ENCODE measurements at places on chromosomes 7 and 10. TPM values are rescaled to one million over a fixed set of nuclear protein-coding genes. Genes with fewer than 3 reads are reported as not detected.

- DNase-seq, result no peak
Measured at GRCh38 chr7:22338877-22339276, 18.1 kb downstream of the RAPGEF5 start.

DNA sequence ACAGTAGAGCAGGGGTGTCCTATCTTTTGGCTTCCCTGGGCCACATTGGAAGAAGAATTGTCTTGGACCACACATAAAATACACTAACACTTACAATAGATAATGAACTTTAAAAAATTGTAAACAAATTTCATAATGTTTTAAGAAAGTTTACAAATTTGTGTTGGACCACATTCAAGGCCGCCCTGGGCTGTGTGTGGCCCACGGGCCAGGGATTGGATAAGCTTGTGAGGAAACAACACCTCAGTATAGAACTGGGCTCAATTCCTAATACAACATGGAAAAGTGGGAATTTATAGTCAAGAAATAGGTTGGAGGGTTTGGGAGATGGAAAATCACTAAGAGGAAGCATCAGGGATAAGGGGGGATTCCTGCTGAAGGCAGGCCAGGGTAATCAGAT is 17.7 kb downstream of the ZNF277 start:
- no peak for DNase-seq

DNA sequence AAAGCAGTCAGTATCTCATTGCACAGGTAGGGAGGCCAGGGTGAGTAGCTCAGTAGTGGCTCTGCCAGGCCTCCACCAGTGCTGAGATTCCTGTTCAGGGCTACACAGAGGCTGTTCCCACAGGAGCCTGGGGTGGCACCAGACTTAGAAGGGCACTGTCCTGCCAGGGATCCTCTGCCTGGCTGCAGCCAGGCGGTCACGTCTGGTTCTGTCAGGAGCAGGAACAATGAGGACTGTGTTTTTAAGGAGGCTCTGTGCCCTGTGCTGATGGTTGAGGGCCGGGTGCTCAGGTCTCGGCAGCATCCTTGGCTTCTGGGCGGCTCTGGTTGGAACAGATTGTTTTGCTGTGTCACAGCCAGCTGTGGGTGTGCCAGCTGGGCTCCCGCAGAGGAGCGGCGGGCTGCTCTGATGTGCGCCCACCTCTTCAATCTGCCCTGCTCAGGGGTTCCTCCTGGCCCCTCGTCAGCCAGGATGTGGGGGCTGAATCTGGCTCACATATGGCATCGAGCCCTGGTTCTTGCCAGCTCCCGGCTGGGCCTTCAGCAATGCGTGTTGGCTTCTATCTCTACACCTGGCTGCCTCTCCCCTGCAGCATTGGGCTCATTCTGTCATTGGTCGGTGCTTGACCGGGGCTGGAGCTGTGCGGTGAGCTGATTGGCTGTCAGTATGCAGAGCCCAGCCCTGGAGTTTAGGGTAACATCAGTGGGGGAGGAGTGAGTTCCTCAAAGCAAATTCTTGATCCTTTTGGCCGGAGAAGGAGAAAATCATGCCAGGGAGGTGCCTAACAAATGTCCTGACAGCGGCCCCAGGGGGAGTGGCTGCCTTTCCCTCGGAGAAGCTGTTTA is 41.2 kb downstream of the TACR2 start:
- no peak for DNase-seq

DNA sequence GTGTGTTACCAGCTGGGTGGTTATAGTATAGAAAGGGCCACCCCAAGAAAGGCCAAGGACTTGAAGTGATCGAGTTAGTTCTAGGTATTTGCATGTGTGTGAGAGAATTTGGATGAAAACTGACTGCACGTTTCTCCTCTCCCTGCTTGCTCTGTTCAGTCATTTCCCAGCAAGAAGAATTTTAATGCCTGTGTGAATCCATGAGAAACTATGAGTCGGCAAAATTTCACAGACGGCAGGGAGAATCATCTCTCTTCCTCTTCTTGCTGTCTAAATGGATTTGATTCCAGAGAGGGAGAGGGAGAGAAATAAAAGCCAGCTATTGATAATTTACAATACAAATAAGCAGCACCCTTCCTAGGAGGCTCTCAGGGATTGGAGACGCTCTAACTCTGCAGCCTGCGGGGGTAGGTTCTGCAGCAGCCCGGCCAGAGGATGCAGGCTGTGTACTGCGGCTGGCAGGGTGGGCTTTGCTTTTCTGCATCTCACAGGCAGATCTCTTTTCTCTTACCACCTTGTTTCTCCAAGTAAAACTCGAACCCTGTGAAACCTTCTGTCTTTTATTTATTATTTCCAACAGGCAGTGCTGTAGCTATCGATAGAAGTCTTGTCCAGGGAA is 183.6 kb downstream of the TCF7L2 start:
- no peak for DNase-seq

DNA sequence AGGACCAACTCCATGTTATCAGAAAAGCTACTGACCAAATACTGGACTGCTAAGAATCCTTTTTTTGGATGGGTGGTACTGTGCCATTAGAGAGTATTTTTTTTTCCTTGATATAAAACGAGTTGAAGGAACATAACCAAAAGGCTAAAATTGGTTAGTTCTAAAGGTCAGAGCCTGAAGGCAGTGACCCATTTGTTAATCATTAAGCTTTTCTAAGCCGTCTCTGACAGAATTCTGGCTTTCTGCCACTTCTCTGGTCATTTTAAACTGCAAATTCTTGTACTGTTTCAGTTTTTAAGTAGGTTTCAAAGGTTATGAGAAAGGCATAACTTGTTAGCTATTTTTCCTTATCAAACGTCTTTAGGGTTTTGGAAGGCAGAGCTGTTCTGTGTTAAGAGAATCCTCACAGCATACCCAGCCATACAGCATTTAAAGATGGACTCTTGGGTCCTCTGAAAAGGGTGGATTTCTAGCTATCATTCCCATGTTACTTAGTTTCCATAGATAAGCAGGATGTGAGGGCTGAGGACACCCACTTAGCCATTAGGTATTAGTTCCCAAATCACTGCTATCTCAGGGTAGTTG is 196.8 kb downstream of the RNLS start:
- no peak for DNase-seq

DNA sequence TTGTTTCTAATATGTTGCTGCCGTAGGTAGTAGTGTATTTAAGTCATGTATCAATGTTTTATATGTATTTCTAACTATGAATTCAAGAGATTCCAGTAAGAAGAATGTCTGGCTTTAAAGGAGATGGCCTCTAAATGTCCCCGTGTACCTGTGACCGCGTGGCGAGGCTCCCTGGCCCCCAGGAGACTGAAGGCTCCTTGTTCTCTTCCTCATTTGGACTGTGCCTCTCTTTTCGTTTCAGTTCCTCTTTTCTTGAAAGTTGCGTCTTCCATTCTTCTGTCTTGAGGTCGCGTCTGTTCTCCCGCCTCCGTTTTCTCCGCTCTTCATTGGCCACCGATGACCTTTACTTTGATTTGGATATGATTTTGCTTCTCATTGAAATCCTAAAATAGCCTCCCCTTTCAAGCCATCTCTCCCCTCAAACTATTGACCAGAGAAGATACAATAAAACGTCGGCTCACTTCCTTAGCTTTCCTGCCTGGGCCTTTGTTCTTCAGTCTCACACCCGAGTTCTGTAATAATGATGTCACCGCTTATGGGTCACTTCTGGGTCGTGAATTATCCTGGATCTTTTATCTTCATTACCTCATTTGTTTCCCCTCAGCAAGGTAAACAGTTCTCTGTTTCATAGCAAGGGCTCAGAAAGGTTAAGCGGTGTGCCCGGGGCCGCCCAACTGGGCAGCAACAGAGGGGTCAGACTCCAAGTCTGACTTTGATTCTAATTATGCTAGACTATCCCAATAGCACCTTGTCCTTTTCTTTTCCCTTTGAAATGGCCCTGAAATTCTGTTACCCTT is 28.7 kb downstream of the WIPI2 start:
- no peak for DNase-seq

- no peak for DNase-seq
Measured at GRCh38 chr10:87615856-87616255, 43.8 kb upstream of the PAPSS2 start.

- no peak for DNase-seq
Measured at GRCh38 chr7:12881712-12882111, 194.3 kb downstream of the ARL4A start.

- no peak for DNase-seq
Measured at GRCh38 chr7:51665045-51665780, 348.6 kb upstream of the COBL start.

DNA sequence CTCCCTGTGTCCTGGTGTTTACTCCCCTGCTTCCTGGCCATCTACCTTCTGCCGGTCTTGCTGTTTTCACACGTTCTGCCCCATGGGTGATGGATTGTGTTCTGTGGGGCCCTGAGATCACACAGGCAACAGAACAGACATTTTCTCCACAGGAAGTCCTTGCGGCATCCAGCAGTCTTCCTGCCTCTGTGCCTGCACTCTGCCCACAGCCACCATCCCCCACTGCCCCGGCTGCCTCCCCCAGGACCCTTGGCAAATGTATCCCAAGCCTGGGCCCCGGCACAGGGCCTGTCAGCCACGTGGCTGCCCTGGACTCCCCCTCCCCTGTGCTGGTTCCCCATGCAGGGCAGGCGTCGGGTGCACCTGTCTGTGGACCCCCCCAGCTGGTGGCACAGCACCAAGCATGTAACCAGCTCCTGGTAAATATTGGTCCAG is 184.2 kb downstream of the WDR37 start:
- DNase-seq, result peak; percentile 62

DNA sequence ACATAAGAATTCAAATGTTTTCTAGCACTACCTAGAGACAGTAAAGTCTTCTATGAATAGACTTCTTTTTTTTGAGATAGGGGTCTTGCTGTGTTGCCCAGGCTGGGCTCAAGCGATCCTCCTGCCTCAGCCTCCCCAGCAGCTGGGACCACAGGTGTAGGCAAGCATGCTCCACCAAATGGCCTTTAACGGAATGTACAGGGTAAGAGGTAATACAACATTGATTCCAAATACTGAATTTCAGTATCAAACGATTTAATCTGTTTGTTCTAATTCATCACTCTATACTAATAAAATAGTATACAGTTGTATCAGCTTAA is 55.8 kb upstream of the NCAPG2 start:
- no peak for DNase-seq

The NAT16 gene
- total RNA-seq, result not detected

The EN2 gene
- not detected for total RNA-seq

The TACC2 gene
- not detected for total RNA-seq

The TUBGCP2 gene
- total RNA-seq, result 59.0 TPM

The CHAT gene
- total RNA-seq, result not detected

The ANKRD61 gene
- 0.26 TPM for total RNA-seq

The POLR2J gene
- total RNA-seq, result 62.0 TPM

The OR2A1 gene
- not detected for total RNA-seq

The TAF6 gene
- 74.6 TPM for total RNA-seq

The MALRD1 gene
- total RNA-seq, result not detected

The MRLN gene
- not detected for total RNA-seq

The AVPI1 gene
- total RNA-seq, result 1.1 TPM
